ENCODE measurements at places on chromosomes 7 and 10. TPM values are rescaled to one million over a fixed set of nuclear protein-coding genes. Genes with fewer than 3 reads are reported as not detected.

DNA sequence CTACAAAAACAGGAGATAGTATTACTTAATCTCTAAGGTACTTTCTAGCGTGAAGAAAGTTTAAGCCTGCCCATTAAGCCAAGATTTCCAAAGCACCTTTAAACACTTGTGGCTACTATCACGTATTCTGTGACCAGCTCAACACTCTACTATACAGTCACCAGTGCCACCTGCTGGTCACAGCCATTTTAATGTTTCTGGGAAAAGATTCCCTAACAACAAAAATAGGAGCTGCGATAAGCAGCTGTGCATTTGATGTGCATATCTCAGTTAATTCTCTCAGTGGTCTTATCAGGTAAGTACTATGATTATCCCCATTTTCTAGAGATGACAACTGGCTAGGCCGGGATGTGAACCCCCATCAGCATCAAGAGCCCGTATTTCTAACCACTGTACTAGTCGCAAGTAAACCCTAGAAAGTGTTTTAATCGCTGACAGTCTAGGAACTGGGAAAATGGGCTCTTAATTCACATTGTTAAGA is 860 bp downstream of the SEC31B start:
- peak; percentile 79 for DNase-seq

DNA sequence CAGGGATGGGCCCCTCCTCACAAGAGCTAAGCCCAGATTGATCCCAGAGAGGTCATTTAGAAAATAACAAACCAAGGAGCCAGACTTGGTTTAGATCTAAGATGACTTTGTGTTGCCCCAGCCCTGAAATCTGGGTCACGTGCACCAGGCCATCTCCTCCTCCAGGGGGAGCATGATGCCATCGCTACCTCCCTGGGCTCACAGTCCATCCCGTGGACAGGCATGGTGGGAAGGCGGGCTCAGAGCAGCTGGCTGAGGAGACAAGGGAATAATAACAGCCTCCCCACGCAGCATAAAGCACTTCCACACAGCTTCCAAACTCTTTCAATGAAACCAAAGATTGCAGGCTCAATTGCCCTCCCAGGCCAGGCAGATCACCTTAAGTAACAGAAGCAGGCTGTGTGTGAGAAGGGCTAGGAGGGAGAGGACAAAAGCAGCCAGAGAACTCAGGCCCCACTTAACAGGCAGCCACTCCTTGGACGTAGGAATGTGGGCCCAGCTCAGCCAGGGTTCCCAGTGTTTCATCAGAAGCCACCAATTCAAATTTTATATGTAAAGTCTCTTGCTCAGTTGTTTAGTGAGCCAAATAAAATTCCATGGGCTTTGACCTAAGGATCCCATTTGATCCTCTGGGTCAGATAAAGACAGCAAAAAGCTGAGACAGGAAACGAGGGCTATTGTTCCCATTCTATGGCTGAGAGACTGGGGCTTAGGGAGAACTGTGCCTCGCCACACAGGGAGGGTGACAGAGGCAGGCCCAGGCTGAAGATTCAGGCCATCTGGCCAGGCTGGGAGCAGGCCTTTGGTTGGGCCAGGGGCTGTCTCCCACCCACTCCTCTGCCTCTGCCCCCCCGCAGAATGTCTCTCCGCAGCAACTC is 100.2 kb downstream of the COL13A1 start:
- peak; percentile 76 for DNase-seq

GRCh38 chr7:93030605-93031225 is 87.1 kb downstream of the SAMD9 start:
- DNase-seq, result peak; percentile 20

DNA sequence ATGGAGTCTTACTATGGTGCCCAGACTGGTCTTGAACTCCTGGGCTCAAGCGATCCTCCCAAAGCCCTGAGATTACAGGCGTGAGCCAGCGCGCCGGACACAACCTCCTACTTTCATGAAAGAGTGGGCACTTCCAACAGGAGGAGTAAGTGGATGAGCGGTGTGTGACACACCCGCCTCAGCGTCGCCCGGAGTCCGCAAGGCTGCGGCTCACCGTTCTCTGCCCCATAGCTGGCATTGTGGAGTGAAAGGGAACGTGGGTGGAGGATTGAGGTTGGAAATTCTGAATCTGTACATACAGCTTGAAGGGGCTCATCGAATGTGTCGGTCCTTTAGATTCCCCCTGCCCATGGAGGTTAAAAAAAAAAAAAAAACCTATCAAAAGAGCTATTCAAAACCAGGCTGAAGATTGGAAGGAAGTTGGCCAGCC is 524 bp upstream of the PRXL2A start:
- peak; percentile 9 for DNase-seq

- DNase-seq, result peak; percentile 44
These were observed 90.9 kb downstream of the TPST1 start for GRCh38 chr7:66296001-66296521.

DNA sequence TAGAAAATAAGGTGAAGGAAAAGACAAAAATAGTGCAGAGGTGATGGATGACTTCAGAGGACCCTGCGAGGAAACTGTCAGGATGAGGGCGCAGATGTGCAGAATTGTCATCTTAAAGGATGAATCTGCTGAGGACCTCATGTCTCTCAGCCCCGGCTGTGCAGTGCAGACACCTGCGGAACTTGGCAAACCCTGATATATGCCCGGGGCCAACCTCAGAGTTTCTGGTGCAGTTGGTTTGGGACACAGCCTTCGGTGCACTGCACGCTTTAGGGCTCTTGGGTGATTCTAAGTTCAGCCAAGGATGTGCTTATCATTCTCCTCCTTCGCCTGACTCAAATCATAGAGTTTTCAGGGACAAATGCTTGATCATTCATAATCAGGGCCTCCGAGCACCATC is 310.1 kb downstream of the TCERG1L start:
- DNase-seq, result no peak

GRCh38 chr10:126598009-126598408 is 72.5 kb downstream of the C10orf90 start:
- peak; percentile 67 for DNase-seq

DNA sequence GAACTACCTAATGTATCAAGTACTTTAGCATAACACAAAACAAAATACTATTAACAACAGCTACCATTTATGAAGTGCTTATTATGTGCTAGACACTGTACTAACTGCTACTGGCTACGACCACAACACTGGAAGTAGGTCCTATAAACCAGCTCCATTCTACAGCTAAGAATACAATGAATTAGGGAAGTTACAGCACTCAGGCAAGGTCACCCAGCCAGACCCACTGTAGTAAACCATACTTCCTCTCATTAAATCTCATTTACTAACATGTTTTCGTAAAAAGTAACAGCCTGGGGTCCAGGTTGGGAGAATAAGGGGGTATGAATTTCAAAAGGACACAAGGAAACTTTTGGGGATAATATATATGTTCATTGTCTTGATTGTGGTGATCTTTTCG is 25.4 kb downstream of the NAPEPLD start:
- no peak for DNase-seq

- DNase-seq, result no peak
These were observed 213.9 kb downstream of the DYNC1I1 start for GRCh38 chr7:95986178-95986764.

GRCh38 chr7:30771880-30772425 is 736 bp downstream of the MINDY4 start:
- DNase-seq, result peak; percentile 43

GRCh38 chr10:59668096-59668495 is 41.6 kb downstream of the SLC16A9 start:
- DNase-seq, result no peak

DNA sequence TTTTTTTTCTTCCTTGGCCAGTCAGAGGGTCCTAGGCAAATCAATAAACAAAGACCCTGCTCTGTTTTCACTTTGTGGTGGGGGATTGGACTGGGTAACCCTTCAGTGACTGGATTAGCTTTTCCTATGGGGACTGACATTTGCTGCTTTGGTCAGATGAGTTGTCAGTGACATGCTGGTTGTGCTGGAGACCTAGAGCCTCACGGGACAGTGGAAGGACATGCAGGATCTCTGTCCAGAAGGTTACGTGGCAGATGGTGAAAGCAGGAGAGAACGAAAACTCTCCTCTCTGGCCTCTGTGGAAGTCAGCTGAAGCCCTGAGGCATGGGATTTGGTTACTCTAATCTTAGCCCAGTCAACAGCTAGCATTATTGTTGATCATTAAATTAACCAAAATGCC is 90.0 kb upstream of the BMPER start:
- DNase-seq, result no peak

DNA sequence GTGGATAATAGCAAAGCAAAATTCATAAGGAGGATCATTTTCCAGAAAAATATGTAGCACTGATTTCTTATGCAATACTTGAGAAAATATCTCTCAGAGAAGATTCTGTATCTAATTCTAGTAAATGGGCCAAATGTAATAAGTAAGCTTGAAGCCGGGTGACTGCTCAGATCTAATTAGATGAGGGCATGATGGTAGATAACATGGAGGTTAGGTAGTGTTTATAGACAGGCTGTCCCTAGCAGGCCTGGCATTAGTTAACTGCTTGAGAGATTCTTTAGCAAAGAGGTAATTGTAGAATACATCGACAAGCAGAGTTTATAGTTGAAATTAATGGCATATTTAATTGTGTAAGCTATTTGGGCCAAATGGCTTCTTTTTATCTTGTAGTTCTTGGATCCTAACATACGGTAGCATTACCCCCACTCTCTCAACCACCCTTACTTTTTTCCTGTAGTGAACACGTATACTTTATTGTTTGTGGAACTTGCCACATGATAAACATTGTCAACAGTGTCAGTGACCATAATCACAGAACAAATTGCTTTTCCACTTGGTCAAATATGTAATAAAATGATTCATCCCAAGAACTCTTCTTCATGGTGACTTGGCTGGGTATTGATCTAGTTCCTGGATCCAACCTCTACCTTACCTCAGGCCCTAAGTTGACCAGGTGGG is 343.1 kb downstream of the BBS9 start:
- no peak for DNase-seq

DNA sequence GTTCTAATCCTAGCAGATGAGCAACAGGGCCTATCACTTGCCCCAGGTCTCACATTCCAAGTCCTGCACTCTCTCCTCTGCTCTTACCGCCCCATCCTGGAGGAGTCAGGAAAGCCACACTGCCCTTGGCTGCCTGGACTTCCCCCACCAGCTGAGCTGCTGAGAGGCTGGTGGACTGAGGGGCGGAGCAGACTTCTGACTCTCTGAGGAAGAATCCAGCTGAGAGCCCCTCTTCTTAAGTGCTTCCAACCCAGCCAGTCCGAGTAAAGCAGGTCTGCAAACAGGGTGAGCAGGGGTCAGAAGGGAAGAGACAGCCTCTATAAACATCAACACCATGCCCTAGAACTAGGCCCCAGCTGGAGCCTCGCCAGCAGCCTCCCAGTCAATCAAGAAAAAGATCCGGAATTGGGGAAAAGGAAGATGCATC is 92.4 kb upstream of the TMEM72 start:
- DNase-seq, result no peak

GRCh38 chr10:21030091-21030490 is 133.0 kb upstream of the NEBL start:
- no peak for DNase-seq

- DNase-seq, result no peak
These were observed 1.7 kb downstream of the CCSER2 start for GRCh38 chr10:84329986-84330651.

GRCh38 chr10:58358947-58359346 is 24.1 kb downstream of the UBE2D1 start:
- DNase-seq, result no peak

Gene SPDYE18
- not detected for total RNA-seq

Gene GRM3
- total RNA-seq, result not detected

Gene DRGX
- total RNA-seq, result not detected

Gene ATP5F1C
- total RNA-seq, result 315 TPM

Gene MEIG1
- total RNA-seq, result not detected

Gene GJD4
- total RNA-seq, result not detected

Gene SCIN
- 0.32 TPM for total RNA-seq

Gene EPHA1
- not detected for total RNA-seq

Gene UNCX
- not detected for total RNA-seq

Gene ZCWPW1
- total RNA-seq, result 1.9 TPM

Gene IGF2BP3
- total RNA-seq, result 13.7 TPM

Gene SEC61G
- total RNA-seq, result 1,194 TPM

Gene LRMDA
- total RNA-seq, result 0.13 TPM

Gene GOLGA7B
- total RNA-seq, result not detected

Gene CRHR2
- total RNA-seq, result not detected

Data from GM23248 (cell line).